ENCODE measurements at places on chromosomes 3 and 15.

DNA sequence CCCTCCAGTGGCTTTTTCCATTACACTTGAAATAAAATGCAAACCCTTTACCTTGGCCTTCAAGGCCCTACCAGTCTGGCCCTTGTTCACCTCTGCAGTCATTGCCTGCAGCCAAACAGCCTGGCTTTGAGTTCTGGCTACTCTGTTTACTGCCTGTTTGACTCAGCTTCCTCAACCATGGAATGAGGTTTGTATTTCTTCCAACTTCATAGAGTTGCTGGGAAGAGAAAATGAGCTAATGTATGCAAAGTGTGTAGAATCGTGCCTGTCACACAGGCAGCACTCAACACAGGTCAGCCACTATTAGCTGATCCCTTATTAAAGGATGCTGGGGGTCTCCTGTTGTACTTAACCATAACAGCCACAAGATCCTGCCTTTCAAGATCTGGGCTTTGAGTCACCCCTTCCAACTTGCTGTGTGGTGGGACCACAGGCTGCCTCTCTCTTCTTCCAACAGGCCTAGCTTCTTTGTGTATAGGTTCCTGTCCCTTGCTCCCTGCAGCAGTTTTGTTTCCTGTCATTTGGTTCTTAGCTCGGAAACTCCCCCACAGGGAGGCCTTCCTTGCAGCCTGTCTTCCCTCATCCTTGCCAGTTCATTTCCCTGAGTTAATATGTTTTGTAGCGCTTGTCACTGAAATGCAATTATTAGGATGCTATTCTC is 6.4 kb downstream of the MED12L start:
- DNase-seq = no peak

- DNase-seq = no peak
Observed at GRCh38 chr3:141421639-141422319, 53.5 kb downstream of the ZBTB38 start.

- no peak for DNase-seq
Observed at GRCh38 chr15:47553947-47554346, 163.4 kb upstream of the SEMA6D start.

- no peak for DNase-seq
Observed at GRCh38 chr15:39157882-39158281, 423.0 kb upstream of the THBS1 start.

DNA sequence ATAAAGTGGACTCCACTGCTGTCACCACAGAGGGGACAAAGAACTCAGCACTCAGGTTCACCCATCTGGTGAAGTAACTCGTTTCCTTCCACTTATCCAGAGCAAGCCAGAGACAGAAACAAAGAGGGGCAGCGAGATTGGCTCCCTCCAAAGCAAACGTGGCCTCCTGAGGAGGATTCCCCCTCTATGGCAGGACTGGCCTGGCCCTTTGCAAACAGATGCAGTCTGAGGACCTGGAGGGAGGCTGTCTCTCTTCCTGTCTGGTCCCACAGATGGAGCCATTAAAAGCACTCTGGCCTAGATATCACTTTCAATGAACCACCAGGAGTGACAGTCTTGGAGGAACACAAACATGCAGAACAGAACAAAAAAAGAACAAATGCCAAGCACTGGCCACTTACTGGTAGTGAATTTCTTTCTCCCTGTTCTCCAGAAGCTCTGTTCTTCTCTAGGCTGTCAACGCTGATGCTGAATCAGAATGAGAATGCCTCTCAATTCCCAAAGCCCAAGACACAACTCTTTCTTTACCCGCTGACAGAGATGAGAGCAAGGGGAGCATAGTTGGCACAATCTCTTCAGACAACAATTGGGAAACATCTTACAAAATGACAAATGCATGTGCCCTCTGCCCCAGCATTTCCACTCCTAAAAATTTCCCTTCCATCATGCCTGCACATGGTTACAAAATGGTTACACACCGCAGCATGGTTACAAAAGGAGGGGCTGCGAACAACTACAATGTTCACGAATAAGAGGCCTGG is 14.3 kb downstream of the KLHL25 start:
- DNase-seq = no peak

- DNase-seq = no peak
Observed at GRCh38 chr15:63727542-63727941, 106.2 kb downstream of the HERC1 start.

- no peak for DNase-seq
Observed at GRCh38 chr3:124783696-124784095, 53.4 kb downstream of the UMPS start.

DNA sequence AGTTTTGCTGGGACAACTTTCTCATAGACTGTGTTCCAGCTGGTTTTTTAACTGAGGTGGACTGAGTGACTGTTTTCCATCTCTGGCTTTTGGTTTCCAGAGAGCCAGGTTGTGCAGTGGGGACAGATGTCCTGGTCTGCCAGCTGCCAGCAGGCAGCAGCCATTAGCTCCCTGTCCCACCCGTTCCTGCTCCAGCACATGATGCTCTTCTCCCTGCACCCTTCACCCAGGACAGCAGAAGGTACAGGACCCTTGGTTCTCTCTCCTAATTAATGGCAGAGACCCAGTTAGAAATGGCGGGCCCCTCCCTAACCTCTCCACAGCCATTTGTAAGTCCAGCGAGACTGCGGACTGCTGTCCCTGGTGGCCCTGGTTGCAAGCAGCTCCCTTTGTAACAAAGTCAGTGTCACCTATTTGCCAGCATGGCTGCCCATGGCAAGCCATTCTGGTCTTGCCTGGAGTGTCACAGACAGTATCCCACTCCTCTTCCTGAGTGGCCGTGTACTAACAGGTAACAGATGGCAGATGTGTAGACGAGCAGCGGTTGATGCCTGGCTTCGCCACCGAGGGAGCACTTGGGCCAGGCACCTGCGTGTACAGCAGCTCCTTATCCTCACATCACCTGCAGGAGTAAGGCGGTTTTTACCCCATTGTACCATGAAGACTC is 148.3 kb downstream of the DNAJB8 start:
- peak; percentile 9 for DNase-seq

DNA sequence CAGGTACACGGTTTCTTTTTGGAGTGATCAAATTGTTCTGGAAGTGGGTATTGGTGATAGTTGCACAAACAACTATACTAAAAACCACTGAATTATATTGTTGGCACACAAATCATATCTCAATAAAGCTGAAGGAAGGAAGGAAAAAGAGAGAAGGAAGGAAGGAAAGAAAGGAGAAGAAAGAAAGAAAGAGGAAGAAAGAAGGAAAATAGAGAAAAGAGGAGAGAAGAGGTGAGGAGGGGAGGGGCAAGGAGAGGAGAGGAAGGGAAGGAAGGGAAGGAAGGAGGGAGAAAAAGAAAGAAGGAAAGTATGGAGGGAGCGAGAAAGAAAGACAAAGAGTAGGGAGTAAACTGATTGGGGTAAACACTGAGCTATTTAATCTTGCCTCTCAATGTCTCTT is 77.9 kb upstream of the TSC22D2 start:
- no peak for DNase-seq

- DNase-seq = no peak
Observed at GRCh38 chr3:183151821-183152351, 10.6 kb downstream of the LAMP3 start.

DNA sequence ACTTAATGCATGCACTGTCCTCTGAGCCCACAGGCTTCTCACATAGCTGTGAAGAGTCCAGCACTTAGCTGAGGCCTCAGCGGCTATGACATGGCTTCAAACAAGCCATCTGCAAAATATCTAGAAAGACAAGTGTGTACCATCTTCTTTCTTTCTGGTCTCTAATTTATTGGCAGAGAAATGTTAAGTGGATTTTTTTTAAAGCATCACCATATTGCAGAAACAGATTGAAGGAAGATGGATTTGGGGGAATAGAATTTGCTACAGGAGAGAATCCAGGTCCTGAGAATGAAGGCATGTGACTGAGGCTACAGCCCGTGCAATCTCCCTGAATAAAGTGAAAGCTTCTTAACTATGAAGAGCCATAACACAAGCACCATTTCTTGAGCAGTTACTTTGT is 567.3 kb downstream of the PDCD6IP start:
- DNase-seq = no peak

DNA sequence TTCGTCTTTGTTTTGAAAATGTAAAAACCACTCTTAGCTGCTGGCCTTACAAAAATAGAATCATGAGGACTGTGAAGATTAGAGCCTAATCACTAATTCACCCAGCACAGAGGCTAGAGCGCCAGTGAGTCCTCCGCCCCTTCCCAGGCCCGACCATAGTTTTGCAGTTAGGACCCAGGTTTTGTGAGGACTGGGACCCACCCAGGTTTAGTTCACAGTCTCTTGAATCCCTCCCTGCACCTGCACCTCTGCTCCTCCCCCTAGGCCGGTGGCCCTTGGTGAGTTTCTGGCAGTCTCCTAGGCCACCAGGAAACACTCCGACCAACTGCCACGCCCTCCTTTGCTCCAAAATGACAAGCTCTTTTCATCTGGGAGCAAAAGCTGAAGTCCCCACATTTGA is 136.0 kb upstream of the CCDC54 start:
- peak; percentile 69 for DNase-seq

- DNase-seq = peak; percentile 76
Observed at GRCh38 chr3:14439501-14440167, 37.2 kb downstream of the SLC6A6 start.

Measured in right hindlimb (tissue), 1 donor.